ENCODE measurements at places on chromosomes 11 and 22.
A peak's percentile ranks its signal among the peaks of the same experiment; 100 is the strongest.

GRCh38 chr11:57071829-57072228 is 83.1 kb downstream of the OR5AK2 start:
- DNase-seq = no peak

GRCh38 chr11:18588297-18589252 is at the start of gene UEVLD:
UEVLD (minus strand) TSS chr11:18588734; CDS start chr11:18588654, 80 bp downstream.
- peak; percentile 40 for DNase-seq

GRCh38 chr11:118605116-118605867 is 2.1 kb upstream of the PHLDB1 start:
- no peak for DNase-seq

DNA sequence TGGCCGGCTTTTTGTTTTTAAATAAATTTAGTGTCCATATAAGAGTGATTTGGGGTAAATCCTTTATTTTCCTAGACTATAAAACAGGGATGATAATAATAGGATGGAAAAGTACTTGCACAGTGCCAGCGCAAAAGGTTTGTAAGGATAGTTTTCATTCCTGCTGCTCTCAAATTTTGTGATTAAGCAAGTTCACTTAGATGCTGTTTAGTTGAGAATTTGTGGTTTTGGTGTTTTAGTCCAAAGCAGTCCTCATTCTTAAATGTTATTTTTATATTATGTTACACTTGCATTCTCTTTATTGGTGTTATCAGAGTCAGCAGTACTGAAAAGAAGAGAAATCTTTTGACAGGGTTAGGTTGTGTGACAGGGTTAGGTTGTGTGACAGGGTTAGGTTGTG is 47.9 kb downstream of the PPP6R3 start:
- DNase-seq = no peak

DNA sequence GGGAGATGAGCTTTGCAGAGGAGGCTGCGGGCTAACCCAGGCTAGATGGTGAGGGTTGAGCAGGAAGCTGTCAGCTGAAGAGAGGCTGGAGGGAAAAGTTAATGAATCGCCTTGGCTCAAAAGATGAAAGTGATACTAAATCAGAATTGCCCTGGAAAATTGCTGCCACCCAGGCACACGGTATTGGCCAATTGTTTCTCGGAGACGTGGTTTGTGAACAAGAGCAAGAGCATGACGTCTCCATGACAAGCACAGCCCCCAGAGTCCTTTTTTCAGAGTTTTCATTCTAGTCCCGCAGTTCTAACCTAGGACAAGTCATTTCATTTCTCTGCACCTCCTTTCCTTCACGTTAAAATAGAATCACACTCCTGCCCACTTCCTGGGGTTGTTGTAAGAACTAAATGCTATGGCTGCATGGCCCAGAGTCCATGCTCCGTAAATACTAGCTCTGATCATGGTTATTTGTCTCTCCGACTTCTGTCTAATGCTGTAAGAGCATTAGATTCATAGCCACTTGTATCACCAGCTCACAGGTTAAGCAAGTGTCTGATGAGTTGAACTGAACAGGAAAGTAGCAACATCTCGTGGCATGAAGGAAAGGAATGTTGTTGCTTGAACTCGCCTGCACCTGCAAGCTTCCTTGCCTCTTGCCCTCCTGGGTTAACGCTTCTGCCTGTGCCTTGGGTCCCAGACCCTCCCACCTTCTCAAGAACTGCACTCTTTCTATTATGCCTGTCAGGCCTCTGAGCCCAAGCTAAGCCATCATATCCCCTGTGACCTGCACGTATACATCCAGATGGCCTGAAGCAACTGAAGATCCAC is 33.8 kb upstream of the NUP50 start:
- no peak for DNase-seq

- no peak for DNase-seq
Measured at GRCh38 chr11:106553304-106553703, 465.0 kb downstream of the GUCY1A2 start.

Measured in stimulated activated CD4-positive, alpha-beta T cell treated with anti-CD3 and anti-CD28 coated beads, TNF-alpha, amount 100 ng/mL, for 24 hours (primary cell).